Stimulated activated CD8-positive, alpha-beta memory T cell treated with anti-CD3 and anti-CD28 coated beads, Interleukin-7, amount 100 ng/mL, for 48 hours (primary cell): ENCODE measurements at places on chromosomes 16 and 17.

- DNase-seq = no peak
Observed at GRCh38 chr17:10360578-10360977, 12.2 kb downstream of the MYH13 start.

- no peak for DNase-seq
Observed at GRCh38 chr16:85567101-85567866, 45.8 kb upstream of the GSE1 start.

GRCh38 chr16:85982563-85982939 lies 83.6 kb downstream of the IRF8 start:
- DNase-seq = no peak

DNA sequence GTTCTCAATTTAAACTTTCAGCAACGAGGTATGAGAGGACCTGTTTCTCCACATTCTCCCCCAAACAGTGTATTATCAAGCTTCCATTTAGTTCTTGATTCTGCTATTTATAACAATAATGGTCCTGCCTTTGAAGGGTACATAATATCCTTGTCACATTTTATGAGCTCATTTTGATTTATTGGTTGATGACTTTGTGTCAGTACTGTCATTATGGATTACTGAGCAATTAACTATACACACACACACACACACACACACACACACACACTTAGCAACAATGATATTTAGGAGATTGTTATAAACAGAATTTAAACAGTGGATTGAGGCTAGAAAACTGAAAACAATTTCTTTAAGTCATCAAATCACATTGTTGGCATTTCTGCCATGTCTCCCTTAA lies 7.0 kb downstream of the TMIGD1 start:
- DNase-seq = no peak

- DNase-seq = no peak
Observed at GRCh38 chr17:72372185-72372584, 251.4 kb downstream of the SOX9 start.

- DNase-seq = no peak
Observed at GRCh38 chr16:10561425-10561824, 19.0 kb downstream of the EMP2 start.

DNA sequence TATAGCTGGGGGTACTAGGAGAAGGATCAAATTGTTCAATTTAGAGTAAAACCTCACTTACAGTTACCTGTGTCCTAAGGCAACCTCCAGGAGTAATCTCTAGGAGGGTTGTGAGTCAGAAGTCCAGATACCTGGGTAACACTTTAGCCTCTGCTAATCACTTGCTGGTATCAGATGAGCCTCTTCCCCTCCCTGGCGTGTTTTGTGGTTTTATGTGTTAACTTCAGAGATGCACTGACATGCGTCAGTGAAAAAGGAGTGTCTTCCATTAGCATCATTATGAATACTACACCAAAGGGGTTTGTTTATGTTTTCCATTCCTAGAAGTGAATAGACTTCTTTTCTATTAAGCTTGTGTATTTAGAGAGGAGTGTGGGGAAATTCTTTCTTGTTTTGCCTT lies 208.2 kb downstream of the FTO start:
- no peak for DNase-seq

GRCh38 chr17:31460226-31460721 lies 68.8 kb downstream of the RAB11FIP4 start:
- DNase-seq = no peak

DNA sequence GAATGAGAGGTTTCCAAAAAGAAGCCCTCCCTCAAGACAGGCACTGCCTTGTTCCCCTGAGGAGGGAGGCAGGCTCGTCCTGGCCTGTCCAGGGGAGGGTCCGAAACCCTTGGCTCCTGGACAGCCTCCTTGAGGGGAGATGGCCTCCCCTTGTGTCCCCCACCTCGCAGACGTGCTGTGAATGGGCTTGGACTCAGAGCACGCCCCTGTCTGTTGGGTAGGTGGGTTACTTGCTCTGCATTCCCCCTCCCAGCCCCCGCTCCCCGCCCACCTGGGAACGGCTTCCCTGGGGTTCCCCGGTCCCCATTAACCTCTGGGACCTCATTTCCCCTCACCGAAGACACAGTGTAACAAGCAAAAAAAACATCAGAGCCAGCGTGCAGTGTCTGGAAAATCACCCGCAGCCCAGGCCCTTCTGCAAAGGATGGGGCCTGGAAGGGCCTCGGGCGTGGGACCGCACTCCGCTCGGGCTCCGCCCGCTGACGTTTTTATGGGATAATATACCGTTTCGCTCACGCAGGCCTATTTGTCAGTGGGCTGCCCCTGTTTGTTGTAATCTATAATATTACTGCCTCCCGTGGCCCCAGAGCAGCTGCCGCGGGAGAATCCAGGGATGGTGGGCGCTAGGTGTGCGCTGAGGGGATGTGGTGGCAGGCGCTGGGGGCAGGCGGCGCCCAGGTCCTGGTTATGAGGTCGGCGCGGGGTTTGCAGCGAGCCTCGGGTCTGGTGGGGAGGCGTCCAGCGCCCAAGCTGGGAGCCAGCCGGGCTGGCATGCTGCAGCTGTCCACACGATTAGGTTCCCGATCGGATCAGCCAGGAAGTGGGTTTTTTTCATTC lies 11.1 kb downstream of the BAHCC1 start:
- DNase-seq = no peak

DNA sequence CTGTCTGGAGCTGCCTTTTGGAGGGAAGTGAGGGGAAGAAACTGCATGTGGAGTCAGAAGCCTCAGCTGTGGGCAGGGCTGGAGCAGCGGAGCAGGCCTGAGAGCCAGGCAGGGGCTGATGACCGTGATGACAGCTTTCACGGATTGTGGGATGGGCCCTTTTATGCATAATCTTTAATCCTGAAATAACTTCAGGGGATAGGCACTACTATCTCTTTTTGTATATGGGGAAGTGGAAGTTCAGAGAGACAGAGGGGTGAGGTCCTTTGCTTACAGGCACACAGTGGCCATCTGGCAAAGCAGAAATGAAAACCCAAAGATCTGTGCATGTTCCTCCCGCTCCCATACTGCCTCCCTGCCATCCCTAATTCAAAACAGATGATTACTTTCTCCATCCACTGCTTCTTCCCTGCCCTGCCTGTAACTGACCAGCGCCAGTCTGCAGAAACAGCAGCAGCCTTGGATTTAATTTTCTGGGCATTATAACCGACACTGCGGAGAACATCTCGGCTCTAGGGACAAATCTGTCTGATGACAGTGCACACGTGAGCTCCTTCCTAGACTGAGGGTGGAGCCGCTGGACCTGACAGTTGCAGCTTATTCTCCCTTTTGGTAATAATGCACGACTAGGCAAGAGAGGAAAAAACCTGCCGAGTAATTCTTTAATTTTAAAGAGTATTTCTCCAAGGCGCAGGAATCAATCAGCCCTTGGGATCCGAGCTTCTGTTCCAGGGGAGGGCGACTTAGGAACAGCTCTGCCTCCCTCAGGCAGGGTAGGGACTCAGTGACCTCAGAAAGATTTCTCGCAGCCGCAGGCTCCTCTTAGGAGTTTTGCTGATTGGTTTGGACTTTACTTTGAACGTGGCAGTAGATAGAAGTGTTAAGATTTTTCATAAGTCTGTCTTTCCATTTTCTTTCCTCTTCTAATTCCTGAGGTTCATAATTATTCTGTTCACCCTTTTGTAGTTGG lies 95.4 kb downstream of the UTP18 start:
- DNase-seq = no peak

- DNase-seq = no peak
Observed at GRCh38 chr17:28367641-28368305, 2.3 kb downstream of the VTN start.

DNA sequence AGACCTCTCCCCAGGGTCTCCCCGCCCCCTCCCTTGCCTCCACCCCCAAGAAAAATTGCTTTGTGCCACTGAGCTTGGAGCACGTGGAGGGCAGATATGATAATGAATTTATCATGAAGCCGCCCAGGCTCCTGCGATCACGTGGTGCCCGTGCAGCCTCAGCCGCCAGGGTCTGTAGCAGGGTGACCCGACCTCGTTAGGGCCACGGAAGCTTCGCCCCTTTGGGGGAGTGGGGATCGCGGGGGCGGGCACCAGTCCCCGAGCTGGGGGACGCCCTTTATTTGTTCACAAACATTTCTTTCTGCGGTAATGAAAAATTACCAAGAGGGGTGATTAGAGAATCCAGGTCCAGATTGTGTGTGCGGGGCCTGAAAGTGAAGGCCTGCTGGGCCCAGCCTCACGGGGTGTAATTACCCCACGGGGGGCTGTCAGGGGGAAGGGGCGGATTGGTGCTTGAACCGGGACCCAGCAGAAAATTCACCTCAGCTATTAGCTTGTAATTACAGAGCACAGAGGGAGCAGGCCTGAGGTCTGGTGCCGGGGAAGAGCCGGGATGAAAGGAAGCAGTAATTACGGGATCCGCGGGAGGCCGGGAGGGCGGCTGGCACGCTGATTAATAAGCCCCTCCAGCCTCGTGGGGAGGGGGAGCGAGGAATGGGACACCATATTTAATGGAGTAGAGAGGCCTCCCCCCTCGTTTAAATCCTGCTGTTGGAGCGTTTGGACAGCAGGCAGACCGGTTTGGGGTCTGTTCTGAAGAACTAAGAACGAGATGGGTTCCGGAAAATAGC lies 13.3 kb downstream of the GSE1 start:
- no peak for DNase-seq

DNA sequence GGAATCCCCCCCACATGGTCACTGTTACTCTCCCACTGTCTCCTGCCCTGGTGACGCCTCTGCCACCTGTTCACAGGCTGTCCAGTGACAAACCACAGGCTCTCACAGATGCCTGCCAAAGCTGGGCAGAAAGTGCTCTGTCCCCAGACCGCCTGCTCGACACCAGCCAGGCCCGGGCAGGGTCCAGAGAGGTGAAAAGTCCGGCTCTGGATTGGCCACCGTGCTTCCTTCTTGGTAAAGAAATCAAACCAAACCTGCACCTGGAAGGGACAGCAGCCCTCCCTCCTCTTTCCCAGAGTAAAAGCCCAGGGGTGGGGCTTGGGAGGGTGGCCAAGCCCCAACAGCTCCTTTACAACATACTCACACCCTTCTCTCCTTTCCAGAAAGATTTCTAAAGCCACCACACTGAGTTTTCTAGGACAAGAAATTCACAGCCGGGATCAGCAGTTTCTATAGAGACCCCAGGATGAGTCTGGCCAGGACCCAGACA lies 6.2 kb downstream of the PCGF2 start:
- DNase-seq = no peak

DNA sequence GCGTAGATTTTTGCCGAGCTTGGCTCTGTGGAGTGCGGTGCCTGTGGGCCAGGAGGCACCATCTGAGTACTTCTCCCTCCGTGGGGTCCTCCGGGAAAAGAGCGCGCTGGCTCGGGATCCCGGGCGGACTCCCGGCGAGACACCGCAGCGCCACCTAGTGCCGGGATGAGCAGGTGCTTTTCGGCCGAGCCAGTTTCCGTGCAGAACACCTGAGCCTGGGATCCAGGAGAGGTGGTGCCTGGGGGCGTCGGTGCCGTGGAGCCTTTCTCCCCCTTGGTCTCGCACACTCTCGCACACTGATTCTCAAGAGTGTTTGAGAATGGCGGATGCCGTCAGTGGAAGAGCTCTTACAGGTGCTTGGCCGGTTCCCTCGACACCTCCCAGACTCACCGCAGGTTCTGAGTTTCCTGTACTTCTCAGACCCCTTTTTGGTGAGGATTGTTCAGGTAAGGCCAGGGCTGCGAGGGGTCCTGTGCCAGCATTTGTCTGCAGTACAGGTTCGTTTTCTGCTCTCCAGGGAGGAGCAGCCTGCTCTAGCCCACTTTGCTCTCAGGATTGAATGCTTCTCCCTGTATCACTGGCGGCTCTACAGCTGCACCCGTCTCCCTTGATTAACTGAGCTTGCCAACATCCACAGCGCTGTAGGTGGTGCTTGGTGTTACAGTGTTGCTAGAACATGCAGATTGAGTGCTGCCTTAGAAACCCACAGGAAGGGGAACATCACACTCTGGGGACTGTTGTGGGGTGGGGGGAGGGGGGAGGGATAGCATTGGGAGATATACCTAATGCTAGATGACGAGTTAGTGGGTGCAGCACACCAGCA lies 23.3 kb downstream of the TBCD start:
- DNase-seq = no peak

- no peak for DNase-seq
Observed at GRCh38 chr16:74034862-74035261, 261.8 kb upstream of the PSMD7 start.

GRCh38 chr17:41906465-41907184 lies 12.1 kb downstream of the ACLY start:
- DNase-seq = no peak

DNA sequence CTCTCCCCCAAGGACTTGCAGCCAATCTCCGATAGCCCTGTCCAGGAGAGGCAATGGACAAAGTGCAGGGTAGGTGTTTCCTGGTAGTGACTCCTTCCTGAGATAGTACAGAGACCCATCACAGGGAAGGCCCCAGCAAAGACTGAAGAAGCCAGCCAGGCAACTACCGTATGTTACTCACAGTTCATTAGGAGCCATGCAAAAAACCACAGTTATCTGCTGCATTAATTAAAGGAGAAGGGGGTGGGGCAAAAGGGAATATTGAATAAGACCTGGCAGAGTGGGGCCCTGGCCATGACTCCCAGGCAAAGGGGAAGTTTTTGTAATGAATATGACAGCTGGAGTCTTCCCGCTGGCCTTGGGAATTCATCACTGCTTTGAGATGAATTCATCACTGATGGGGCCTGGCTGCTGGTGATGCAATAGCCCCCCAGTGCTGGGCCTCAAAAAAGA lies 2.5 kb upstream of the SLC13A2 start:
- DNase-seq = no peak

DNA sequence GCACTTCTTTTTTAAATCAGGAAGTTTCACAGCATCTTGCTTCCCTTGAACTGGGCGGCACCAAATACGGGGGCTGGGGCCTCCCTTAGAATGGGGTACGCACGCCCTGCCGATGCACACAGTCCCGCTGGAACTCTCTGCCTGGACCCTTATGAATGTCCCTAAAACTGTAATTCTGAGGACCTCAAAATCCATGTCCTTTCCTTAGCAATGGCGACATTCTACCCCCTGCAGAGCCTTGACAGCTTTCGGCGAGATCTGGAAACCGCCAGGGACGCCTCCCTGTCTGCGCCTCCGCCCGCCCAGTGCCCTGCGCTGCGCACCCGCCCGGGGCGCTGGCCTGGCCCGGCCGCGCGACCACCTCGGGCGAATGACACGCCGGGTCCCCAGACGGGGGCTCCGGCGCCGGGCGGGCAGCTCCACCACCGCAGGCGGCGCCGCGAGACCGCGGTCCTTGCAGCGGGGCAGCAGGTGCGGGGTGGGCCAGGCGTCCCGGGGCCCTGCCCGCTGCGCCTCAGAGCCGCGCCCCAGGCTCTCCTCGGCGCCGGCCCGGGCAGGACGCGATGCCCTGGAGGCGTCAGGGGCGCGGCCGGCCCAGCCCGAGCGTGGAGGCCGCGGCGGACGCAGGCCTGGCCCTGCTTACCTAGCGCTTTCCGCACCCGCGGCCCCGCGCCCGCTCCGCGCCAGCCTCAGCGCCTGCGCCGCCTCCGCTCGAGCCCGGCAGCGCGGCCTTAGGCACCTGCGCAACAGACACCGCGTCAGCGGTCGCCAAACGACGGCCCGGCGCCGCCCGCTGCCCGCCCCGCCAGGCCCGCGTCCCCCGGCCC lies 548 bp downstream of the HAGH start:
- DNase-seq = peak; percentile 33

DNA sequence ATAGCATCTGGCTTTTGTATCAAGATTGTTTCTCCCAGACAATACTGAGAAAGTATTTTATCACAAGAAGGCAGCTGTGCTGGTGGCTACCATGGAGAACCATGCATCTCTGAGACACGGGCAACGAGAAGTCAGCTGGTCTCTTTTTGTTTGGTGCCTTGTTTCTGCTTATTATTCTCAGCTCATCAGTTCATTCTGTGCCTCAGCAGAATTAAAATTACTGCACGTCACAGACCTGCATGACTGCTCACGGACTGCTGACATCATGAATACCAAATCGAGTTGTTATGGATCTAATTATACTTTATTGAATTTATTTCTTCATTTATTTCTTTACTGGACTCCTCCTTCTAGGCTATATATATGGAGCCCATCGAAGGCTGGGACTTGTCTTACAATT lies 19.0 kb upstream of the PMP22 start:
- no peak for DNase-seq
